ENCODE measurements at places on chromosomes 11 and 22.

DNA sequence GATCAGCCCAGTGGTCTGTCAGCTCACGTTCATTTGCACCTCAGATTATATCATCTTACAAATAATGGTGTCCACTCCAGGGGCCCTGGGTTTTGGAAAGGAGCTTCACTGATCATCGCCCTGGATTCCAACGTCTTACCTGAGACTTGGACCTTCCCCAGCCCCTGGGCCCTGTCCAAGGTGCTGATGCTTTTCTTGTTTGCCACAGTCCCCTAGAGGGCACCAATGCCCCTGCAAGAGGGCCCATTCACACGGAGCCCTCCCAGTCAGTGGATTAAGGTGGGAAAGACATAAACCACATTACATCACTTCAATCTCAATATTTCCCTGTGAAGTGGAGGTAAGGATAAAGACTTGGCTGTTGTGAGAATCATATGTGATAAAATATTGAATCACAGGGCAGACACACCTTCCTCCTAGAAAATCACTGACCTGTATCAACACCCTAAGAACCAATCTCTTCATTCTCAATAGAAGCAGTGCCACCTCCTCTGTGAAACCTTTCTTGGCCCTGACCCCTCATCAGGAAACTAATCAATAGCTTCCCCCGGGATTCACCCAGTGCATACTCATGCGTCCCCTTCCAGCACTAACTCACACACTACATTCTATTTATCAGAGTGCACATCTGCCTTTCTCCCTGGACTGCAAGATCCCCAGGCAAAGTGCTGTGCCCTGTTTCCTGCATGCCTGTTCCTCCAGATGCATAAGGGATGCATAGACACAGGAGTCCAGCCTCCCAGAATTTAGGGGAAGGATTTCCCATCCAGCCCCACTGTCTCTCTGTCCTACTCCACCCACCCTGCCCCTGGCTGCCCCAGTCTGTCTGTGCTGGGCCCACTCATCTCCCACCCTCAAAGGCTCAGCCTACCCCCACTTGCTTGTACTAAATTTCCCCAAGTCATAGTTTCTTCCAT lies 167.0 kb downstream of the BUD13 start:
- DNase-seq: no peak

DNA sequence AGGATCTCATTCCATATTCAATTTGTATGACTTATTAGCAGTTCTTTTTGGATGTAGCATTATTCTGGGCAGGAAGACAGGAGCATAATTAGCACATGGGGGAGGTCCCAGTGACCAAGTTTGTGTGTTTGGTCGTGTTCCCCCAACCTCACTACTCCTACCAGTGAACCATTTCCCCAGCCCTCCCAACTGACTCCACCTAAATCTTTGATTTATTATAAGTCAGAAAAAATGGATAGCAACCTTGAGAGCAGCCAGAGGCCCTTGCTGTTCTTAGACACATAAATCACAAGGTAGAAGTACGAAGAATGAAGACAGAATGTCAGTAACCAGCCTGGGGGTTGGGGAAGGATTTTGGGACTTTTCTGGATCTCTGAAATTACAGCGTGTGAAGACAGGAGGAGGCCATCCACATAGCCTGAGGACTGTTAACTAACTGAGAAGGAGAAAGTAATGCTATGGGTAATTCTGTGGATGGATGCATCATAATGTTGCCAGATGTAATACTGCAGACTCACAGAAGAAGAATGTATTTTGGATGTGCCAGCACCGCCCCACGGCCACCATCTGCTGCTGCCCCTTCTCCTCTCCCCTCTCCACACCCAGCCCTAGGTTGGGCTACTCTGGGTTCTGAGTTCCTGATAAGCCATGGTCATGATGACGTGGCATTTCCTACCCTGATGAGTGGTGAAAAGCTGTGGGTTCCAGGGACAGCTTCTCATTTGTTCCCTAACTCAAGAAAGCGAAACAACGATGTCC lies 124.3 kb upstream of the TTC12 start:
- no peak for DNase-seq

DNA sequence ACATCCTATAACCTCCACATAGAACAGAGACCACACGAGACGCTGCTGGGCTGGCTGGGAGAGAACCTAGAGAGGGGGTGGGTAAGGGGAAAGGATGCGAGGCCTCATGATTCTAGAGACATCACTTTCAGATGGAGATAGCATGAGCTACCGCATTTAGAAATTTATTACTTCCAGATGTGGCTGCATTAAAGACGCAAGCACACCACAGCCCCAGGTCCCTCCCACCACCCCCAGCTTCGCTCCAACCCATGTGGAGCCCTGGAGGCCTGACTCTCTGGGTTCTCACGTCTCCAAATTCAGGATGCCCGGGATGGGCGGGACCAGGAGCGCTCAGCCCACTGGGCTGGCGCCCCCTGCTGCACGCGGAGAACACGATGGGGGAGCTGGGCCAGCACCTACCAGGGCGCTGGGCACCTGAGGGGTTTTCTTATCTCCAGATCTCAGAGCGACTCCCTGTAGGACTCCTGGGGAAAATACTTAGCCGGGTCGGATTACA lies 13.6 kb downstream of the MRPL21 start:
- no peak for DNase-seq

- DNase-seq: no peak
These were observed 463.9 kb downstream of the NELL1 start for GRCh38 chr11:21133244-21133643.

- DNase-seq: no peak
These were observed 17.0 kb upstream of the PANX1 start for GRCh38 chr11:94111660-94112059.

GRCh38 chr11:92857407-92857806 lies 112.0 kb upstream of the MTNR1B start:
- no peak for DNase-seq

GRCh38 chr22:41289671-41290070 lies 3.7 kb upstream of the RANGAP1 start:
- no peak for DNase-seq

DNA sequence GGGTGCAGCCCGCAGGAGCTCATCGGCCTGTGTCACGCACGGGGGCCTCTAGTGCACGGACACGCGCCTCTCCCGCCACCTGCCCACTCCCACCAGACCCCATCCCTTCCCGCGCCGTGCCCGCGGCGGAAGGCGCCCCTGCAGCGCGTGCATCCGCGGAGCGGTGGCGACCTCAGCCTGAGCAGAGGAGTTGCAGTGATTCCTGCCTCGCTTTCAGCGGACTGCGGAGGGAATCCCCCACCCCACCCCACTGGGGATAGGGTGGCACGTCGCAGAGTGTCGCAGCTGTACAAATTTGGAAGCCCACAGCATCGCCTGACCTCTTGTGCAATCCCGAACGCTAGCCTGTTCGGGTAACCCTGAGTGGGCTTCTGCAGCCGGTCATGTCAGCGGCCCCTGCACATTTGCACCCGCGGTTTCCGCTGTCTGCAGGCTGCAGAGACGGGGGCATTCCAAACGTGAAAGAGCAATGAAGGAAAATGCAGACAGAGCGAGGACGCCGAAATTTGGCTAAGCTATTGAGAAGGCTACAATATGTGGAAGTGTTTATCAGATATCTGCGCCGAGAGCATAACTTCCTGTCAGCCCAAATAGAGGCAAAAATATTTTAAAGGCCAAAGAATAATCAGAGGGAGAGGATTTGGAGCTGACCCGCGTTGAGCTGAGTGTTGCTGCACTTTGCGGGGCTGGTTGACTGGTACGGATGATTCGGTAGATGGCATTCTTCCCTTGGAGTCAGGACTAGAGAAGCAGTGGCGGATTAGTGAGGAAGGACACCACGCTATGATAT lies 617 bp upstream of the ARHGAP20 start:
- peak; percentile 12 for DNase-seq

DNA sequence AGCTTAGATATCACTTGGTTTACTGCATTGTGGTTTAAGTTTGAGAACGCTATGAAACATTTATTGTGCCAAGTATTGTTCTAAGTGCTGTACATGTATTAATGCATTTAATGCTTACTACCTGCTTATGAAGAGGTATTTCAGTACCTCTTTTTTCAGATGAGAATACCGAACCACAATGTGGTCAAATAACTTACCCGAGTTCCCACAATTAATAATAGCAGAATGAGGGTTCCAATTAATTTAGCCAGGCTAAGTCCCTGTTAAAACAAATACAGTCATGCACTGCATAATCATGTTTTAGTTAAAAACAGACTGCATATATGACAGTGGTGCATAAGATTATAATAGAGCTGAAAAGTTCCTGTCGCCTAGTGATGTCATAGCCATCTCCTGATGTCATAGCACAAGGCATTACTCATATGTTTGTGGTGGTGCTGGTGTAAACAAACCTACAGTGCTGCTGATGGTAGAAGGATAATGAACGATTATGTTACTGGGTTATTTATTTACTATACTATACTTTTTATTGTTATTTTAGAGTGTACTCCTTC lies 4.3 kb downstream of the ZC3H12C start:
- no peak for DNase-seq
